Muscle of leg (tissue), 16 donors: ENCODE measurements at places on chromosomes 6 and 20. TPM values are rescaled to one million over a fixed set of nuclear protein-coding genes. Genes with fewer than 3 reads are reported as not detected.

DNA sequence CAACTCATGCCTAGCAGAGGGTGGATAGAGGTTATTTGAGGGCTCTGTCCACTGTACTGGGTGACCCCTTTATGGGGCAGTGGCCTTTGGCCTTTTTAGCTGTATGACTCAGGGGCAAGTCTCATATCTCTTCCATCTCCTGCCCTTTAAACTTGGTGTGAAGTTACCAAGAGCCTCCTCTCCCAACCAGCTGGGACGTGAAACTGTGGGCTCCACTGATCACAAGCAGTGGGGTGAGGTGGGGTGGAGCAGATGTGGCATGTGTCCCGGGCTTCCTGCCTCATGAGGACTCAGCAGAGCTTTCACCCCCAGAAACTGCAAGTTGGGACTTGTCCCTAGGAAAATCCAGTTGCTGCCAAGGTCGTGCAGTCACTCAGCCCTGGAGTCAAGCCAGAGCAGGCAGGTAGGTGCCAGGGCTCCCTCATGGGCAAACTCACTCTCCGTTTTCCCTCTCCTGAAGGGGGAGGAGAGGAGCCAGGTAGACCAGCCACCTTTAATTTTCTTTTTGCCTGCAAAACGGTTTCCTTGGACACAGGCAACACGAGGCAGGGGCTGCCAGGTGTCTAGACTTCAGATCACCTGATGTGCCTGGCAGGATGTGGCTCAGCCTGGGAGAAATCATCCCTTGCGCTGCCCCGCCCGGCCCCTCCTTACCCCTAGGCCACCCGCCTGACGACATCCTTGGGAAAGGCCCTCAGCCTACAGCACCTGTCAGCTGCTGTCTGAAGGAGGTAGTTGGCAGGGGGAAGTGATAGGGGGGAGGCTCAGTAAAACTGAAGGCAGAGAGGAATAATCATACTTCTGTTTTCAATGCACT is 4.0 kb downstream of the CDKN1A start:
- peak; percentile 58 for DNase-seq

GRCh38 chr6:1143655-1144054 is 168.2 kb upstream of the FOXQ1 start:
- DNase-seq: no peak

DNA sequence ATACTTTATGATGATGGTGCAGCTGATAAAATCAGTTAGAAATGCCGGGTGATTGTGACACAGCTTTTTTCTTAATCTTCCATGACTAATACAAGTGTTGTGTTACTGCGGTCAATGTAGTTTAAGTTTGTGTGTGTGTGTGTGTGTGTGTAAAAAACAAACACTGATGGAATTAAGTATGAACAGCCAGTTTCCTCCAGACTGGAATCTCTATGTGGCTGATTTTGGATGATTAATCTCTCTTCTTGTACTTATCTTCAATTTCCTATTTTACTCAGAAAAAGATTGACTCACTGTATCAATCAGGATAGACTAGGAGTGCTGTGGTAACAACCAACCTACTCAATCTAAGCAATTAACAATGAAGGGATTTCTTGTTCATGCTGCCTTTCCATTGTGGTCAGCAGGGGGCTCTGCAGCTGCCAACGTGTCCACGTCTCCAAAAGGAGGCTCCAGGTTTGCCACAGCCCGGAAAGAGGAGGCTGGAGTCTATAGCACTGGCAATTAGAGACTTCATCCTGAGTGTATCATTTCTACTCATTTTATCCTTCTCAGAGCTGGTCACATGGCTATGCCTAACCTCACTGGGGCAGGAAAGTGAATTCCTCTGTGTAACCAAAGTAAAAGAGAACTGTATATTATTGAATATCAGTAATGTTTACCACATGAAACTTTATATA is 107.7 kb downstream of the CD109 start:
- DNase-seq: peak; percentile 24

DNA sequence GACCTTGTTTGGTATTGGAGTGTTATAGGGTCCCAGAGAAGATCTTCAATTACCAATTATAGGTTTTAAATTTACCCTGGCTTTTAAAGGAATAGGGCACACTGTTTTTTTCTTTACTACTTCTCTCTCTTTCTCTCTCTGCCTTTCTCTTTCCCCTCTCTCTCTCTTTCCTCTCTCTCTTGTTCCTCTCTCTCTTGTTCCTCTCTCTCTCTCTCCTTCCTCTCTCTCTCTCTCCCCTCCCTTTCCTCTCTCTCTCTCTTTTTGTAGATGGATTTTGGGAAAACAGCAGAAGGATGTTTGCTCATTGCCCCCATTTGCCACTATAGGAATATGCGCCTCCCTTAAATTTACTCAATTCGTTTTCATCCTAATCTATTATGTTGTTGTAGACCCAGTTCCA is 45.2 kb downstream of the TBX18 start:
- no peak for DNase-seq

DNA sequence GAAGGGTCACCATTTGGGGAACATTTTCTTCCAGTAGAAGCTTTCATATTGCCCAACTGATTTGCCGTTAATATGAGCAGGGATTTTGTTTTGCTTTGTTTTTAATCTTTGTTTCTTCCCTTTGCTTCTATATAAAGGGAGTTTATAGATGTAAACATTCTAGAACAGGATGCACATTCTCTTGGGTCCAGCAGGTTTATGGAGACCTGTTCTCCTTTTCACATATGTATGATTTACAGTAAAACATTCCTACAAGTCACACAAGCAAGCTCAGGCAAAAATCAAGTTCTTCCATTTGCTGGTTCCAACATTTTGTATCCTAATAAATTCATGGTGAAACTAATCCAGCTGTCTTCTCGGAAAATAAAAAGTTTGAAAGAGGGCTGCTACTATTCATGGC is 1082.4 kb upstream of the FLRT3 start:
- DNase-seq: no peak

- no peak for DNase-seq
These were observed 63.3 kb upstream of the BLCAP start for GRCh38 chr20:37590938-37591490.

GRCh38 chr6:33895296-33895695 is 91.5 kb upstream of the MLN start:
- no peak for DNase-seq

DNA sequence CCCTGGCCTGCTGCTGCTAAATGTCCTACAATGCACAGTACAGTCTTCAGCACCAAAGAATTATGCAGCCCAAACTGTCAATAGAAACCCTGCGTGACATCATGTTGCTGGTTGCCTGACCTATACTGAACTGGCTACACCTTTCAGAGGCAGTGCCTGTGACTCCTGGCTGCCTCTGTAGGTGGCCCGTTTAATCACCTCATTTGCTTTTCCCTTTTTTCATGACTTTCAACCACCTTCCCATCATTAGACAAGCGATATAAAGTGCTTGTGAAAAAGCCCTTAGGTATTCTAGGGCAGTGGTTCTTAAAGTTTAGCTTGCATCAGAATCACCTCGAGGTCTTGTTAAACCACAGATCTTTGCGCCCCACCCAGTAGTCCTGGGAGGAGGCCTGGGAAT is 33.0 kb upstream of the RIPOR2 start:
- DNase-seq: no peak

Gene SIRPB2
- 0.84 TPM for total RNA-seq

Gene IL17F
- not detected for total RNA-seq

Gene KCNQ5
- total RNA-seq: 0.44 TPM

Gene OR2H1
- not detected for total RNA-seq

Gene GCNT2
- 1.9 TPM for total RNA-seq

Gene RAD21L1
- total RNA-seq: not detected
